Keratinocyte (primary cell): ENCODE measurements at places on chromosomes 11 and 22.

DNA sequence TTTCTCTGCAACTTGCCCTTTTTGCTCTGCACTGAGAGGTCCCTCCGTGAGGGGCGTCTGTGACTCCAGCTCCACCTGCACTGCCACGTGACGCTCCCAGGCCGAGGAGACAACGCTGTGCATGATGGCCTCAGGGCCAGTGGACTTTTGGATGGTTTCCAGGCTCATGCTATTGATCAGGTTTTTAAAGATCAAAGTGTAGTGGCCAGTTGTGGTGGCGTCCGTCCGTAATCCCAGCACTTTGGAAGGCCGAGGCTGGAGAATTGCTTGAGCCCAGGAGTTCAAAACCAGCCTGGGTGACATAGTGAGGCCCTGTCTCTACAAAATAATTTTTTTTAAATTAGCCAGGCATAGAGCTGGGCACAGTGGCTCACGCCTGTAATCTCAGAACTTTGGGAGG lies 16.1 kb downstream of the RPL3 start:
- no peak for DNase-seq

DNA sequence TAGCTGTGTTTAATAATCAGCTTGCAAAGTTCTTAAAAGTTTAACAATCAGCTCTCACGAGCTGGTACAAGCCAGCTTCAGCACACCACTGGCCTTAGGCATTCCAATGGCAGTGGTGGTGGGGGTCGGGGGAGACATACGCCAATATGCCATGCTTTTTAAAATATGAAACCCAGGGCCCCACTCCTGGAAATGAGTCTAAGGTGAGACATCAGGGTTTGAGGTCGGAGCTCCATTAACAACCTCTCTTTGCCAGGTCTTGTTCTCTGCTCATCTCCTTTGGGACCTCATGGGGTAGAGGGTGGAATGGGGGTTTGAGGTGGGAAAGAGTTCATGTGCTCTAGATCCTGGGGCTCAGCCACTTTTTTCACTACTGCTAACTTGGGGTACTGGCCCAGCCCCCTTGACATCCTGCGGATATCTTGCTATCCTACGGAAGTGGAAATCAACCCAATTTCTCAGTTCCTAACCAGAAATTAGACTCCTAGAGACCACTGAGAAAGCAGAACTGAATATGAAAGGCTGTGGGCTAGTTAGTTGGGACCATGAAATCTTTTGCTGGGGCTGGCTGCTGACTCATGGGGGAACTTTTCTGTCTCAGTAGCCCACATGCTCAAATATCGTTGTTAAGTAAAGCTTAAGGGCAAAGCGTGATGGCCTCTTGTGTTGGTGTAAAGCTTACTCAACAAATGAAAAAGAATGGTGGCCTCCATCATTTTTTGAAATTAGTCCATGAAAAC lies 90.1 kb downstream of the PDHX start:
- DNase-seq = no peak

DNA sequence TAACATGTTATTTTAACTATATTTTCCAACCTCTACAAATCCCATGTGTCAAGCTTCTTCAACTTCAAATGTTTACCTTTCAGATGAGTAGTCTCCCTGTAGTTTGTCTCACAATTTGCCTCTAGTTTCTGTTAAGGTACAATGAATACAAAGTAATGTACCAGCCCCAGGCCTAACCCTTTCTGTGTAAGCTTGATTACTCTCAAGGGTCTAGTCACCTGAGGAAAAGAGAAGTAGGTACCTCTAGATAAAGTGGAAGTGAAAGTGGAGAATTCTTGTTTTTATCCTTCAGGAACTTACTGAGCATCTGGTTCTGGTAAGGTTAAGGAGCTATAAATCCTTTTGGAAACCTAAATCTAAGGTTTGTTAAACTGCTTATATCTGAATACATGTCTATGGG lies at the start of gene OR51A7:
Gene OR51A7, plus strand, starts transcription at position 300 of the 400 bp plus-strand sequence. CDS start 3,587 bp downstream, outside the sequence.
- no peak for DNase-seq

- no peak for DNase-seq
Measured at GRCh38 chr11:68340003-68340767, 27.8 kb downstream of the LRP5 start.

- no peak for DNase-seq
Measured at GRCh38 chr11:21908211-21908610, 284.7 kb upstream of the ANO5 start.

GRCh38 chr11:102794382-102794781 lies 3.6 kb downstream of the MMP1 start:
- no peak for DNase-seq

DNA sequence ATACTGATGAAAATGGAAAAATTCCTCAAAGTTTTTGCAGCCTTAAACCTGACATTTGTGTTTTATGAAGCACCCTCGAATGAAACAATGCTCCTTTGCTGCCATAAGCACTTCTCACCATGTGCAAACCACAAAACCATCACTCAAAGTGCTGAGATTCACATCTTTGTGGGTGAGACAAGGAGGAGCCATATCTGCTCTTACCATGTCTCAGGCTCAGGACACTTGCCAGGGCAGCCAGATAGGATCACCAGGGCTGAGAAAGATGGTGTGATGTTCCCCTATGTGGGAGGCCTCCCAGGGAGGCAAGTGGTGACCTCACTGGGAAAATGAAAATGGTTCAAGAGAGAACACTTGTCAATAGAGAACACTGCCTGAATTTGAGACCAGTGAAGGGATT lies 120.4 kb downstream of the CCDC34 start:
- DNase-seq = no peak

GRCh38 chr11:61747192-61747966 lies 5.1 kb upstream of the MYRF start:
- no peak for DNase-seq

DNA sequence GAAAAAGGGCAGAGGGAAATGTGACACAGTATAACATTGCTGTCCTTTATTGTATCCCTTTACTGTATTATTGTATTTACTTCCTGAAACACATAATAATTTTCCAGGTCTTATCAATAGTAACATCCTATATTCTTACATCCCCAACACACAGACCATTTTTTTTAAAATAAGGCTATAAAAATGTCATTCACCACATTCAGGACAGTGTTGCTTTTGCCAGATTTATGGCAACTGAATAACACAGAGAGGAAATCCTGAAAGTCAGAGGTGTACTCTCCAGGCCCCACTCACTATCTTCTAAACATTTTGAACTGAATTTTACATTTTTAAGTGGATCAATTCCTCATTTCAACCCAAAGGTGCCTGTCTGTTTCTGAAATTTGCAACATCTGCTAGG lies 104.8 kb upstream of the MTMR2 start:
- no peak for DNase-seq

- no peak for DNase-seq
Measured at GRCh38 chr11:13423372-13423771, 39.6 kb downstream of the BTBD10 start.

DNA sequence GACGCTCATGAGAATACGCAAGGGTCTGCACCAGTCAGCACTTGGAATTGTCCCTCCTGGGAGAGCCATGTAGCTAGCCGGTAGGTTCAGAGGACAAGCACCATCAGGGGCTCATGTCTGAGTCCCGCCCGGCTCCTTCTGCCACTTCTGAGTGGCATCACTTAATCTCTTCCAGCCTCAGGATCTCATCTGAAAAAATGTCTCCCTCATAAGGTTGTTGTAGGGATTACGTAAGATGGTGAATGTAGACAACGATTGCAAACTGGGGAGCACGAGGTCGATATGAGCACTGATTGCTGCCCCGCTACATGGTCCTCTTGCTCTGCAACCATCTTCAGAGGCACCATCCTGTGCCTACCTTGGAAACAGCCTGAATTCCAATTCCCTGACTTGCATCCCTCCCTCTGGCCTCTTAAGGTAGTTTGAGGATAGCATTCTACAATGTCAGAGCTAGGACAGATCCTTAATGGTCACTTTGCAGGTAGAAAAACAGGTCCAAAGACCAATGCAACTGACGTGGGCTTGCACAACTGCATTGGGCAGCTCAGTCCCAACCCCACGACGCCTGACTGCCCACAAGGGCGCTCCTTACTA lies 115.8 kb upstream of the TMEM45B start:
- DNase-seq = no peak

GRCh38 chr22:35457729-35458546 lies 58.0 kb downstream of the MCM5 start:
- no peak for DNase-seq

DNA sequence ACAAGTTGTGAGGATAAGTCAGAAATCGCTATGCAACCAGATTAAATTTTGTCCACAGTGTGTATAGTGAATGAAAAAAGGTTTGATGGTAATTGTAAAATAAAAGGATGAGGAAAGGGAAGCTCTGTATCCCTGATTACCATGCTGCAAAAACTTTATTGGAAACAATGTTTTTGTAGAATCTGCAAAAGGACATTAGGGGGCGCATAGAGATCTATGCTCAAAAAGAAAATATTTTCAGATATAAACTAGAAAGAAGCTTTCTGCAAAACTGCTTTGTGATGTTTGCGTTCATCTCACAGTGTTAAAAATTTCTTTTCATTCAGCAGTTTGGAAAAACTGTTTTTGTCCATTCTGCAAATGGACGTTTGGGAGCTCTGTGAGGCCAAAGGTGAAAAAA lies 390.5 kb downstream of the OR4C45 start:
- DNase-seq = no peak

DNA sequence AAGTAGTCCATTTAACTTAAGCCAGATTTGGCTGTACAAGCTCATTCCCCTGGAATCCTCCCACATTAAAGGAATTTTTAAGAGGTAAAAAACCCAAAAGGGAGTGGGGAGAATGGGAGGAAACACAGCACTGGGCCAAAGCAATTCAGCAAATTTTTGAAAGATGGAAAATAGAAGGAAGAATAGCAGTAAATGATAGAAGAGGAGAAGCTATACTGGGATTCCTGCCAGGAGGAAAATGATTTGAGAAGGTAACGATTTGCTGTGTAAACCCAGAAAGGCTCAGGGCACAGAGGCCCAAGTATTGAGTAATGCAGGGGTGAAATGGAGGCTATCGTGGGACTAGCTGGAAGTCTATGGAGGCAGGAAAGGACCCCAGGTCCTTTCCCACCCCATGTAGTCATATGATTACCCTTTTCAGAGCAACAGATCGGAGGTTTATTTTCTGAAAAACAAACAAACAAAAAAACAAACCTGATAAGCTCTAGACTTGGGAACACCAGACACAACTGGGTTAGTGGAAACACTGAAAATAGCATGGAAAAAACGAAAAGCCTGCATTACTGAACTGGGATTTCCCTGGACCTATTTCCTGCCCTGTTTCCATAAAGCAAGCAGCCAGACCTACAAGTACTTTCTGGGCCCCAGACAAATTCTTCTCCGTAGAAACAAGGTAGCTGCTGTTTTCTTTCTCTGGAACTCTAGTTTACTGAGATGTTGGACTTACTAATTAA lies 140.0 kb downstream of the SWAP70 start:
- no peak for DNase-seq

- DNase-seq = peak; percentile 15
Measured at GRCh38 chr22:36180038-36180880, 19.7 kb upstream of the APOL3 start.

- no peak for DNase-seq
Measured at GRCh38 chr11:115430345-115430744, 73.9 kb downstream of the CADM1 start.

DNA sequence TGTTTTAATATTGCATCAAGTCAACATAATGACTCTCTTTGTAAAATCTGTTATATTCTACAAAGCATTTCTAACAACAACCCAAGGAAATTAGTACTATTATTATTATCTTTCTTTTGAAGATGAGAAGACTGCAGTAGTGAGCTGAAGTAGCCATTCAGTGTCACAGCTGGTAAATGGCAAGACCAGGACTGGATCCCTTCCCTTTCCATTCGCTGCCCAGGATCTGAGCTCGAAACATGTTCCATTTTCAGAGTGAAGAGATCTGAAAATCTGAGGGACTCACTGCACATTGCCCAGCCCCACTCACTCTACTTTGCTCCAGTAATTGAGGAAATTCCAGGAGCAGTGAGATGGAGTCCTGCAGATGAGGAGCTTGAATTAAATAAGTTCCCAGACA lies 240.0 kb upstream of the BLID start:
- no peak for DNase-seq

GRCh38 chr11:99069856-99070444 lies 49.2 kb downstream of the CNTN5 start:
- no peak for DNase-seq

GRCh38 chr11:85118151-85118550 lies 509.0 kb downstream of the DLG2 start:
- no peak for DNase-seq

- DNase-seq = no peak
Measured at GRCh38 chr11:114017723-114018122, 41.8 kb upstream of the ZBTB16 start.

- no peak for DNase-seq
Measured at GRCh38 chr22:17952273-17952801, 72.0 kb downstream of the MICAL3 start.

- no peak for DNase-seq
Measured at GRCh38 chr22:42066126-42066761, 4.4 kb downstream of the NAGA start.

DNA sequence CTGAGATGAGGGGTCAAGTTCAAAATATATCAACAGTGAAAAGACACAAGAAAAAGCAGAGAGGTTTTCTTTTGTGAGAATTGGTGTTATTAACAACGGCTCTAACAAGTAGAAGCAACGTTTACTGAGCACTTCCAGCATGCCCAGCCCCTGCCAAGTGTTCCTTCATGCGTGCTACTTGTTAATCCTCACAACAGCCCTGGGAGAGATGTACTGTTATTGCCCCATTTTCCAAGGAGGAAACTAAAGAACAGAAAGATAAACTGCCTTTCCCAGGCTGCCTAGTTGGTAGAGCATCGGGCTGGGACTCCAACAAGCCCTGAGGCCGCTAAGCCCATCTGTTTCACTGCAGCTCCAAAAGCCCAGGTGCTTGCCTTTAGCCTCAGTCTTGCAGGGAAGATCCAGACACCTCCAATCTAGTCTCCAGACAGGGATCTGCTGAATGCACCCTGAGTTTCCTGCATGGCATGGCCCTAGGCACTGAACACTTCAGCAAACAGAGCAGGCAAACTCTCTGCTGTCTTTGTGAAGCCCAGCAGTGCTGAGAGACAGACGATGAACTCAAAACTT lies 25.5 kb downstream of the SPATA19 start:
- no peak for DNase-seq

DNA sequence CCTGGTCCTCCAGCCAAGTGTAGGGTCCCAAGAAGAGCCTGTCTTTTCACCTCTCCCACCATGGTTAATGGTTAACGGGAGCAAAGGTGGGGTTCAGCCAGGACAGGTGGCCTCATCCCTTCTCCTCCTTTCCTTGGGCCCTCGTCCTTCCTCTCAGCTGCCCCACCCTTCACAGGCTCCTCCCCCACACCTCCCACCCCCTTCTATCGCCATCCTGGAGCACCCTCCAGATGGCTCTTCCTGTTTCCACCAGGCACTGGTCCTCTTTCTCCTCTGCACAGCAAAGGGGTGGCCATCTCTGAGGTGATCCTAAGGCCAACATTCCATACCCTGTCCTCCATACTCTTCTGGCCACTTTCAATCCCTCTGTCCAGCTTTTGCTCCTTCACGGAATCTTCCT lies 48.9 kb downstream of the SLC22A12 start:
- no peak for DNase-seq

- DNase-seq = no peak
Measured at GRCh38 chr11:44301564-44302271, 8.2 kb downstream of the ALX4 start.

GRCh38 chr11:15793043-15793996 lies 563.0 kb downstream of the SOX6 start:
- peak; percentile 69 for DNase-seq
